ENCODE measurements at places on chromosomes 6 and 20.

DNA sequence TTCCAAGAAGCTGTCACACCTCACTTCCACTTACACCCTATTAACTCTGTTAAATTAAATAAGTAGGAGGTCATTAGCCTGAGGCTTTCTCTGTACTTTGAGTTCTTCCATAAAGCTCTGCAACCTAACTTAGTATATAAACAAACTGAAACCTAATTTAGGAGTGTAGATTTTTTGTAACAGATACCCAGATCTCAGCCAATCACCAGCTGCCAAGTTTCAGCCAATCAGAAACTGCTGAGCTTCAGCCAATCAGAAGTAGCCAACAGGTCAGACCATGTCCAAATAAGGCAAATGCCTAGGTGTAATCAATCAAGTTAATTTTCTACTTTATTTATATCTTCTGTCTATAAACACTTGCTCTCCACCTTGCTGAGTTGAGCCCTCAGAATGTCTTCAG is 142.7 kb upstream of the SULF2 start:
- no peak for DNase-seq

DNA sequence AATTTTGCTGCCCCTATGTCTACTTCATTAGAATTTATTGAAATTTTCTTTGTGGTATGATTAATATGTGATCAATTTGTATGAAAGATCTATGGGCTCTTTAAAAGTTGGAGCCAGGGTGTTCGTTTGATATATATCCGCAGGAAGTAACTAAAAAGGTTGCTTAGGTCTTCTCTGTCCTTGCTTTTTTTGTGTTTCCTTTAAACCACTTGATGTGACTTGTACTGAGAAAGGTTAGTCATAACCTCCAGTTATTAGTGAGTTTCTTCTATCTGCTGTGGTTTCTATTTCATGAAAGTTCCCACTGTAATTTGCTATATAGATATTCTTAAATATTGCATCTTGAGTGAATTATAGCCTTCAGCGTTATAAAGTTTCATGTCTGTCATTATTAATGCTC is 585.3 kb upstream of the ARID1B start:
- no peak for DNase-seq

DNA sequence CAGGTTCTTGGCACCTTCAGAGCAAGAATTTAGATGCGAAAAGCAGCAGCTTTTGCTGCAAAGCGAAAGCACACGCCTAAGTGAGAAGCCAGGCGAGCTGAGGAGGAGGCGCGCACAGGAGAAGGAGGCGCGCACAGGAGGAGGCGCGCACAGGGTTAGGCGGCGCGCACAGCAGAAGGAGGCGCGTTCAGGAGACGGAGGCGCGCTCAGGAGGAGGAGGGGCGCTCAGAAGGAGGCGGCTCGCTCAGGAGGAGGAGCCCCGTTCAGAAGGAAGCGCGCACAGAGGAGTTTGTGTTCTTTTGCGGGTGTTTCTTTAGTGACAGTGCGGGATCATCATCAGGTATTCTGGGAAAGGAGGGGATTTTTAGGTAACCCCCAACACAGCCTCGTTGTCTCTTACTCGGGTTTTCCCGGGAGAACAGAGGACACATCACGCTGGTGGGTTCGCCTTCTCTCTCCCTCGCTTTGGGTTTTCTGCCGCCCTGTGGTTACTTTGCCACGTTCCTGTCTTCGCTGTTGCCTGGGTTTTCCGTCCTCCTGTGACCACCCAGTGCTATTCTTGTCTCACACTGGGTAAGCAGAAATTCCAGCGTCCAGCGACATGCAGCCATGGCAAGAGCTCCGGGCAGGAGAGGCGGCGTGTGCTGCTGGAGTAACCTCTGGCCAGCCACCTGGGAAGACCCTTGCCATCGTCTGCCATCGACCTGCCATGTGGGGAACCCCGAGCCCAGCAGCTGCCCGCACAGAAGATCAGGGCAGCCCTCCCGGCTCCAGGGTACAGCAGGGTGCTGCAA is 47.0 kb downstream of the WDR27 start:
- DNase-seq = no peak

GRCh38 chr6:150087336-150087735 is 18.4 kb upstream of the ULBP3 start:
- no peak for DNase-seq

DNA sequence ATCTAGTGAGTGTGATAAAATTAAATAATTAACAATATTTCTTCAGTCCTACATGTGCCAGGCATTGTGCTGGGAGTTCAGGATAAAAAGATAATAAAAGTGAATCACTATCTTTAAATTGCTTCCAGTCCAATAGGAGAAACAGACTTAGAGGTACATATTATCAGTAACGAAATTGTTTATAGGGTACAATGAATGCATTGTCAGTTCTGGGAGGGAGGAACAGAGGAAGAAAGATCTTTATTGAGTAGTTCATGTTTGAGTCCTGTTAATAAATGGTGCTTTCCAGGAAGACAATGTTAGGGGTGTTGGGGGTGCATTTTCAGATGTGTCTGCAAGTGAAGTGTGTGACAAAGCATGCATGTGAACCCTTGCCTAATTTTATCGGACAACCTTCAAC is 183.1 kb downstream of the OGFRL1 start:
- no peak for DNase-seq

DNA sequence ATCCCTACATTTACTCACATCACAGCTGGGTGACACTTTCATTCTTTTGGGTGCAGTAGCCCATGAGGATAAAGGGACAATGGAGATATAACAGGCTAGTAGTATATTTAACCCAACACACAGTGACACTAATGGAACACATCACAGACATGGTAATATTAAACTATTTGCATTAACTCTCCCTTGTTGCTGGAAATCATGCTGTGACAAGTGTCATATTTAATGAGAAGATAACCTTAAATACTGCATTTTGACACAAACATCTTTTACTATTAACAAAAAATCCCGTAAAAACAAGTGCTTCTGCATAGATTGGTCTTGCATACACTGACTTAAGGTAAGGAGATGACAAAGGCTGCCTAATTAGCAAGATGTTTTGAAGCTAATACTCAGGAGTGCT is 45.5 kb downstream of the CNR1 start:
- no peak for DNase-seq

DNA sequence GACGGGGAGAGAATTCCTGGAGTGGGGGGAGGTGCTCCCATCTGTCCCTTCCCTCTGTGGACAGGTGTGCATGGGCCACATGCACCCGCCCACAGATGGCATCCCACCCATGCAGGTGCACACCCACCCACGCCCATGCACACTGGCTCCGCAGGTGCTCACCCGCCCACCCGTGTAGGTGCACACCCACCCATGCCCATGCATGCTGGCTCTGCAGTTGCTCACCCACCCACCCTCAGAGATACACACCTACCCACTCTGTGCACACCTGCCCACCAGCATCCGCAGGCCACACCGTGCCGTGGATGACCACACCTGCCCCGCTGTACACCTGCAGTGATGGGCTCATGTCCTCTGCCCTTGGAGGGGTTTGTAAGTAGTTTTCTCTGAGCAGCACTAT is 132.0 kb downstream of the PHACTR3 start:
- DNase-seq = no peak

- DNase-seq = no peak
Measured at GRCh38 chr6:44858998-44859397, 469.1 kb upstream of the RUNX2 start.

DNA sequence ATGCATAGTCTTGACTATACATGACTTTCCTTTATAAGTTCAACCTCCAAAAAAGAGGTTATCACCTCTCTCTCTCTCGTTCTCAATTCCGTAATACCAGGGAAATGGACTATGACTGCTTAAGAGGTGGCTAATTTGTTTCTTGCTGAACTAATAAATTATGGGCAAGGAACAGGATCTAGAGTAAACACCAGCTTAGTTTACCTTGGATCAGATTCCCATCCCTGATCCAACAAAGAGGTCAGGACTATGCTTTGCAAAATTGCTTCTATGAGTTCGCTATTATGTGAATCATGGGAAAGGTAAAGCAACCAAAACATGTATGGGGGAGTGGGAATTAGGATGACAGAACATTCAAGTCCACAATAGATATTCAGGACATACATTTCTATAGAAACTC is 630.7 kb downstream of the HACE1 start:
- no peak for DNase-seq

DNA sequence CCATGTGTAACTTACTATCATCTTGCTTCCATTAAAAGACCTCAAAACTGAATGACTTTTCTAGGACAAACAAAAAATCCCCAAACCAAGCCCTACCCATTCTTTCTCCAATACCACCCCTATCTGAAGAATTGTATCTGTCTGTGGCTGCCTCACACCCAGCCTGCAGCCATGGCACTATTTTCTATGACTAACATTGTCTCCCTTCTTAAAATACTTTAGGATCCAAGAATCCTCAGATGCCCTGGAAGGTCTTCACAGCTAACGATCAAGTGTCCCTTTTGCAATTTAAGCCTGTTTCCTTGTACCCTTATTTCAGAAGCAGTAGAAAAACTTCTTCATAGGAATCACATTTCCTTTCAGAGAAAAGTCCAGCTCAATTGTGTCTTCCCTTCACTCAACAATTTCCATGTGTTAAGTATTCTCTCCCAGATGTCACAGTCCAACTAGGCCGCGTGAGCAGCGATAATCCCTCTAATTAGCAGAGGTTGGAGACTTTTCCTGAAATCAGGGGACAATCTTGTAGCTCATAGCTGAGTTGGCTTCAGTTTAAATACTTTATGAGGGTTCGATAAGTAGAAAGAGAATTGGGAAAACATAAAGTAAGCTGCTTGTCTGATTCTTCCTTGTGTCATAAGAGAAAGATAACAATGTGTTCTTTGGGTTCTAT is 5.2 kb upstream of the MEP1A start:
- no peak for DNase-seq

DNA sequence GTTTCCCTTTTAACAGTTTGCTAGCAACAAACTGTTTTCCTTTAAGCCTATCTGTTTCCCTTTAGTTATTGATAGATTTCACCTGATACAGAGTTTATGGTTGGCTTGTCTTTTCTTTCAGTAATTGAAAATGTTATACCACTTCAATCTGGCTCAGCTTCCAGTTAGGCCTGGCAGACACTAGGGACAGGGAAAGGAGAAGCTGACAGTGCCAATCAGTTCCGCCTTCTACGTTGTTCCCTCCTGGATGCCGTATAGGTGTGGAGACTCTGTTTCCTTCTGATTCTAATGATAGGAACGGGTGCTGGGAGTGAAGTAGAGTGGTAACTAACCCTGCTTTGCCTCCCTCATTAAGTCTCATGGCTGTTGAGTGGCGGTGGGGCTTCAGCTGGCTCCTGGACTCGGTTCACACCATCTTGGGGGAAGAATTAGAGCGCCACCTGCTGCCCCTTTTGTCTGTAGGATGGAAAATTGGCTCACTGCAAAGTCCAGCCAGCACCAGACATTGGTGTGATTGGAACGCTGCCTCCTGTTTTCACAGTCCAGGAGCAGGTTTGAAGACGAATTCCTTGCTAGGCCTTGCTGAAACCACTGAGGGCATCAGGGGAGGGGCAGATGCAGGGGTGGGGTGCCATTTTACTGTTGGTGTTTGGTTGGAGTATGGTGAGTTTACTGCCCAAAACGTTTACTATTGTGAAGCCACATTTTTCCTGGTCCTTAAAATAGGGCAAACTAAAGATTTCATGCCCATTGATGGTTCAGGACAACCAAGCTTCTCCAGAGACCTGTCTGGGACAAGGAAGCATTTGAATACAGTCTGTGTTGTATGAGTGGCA is 1729.5 kb downstream of the GRIK2 start:
- no peak for DNase-seq

GRCh38 chr20:9467995-9468394 is 46.4 kb upstream of the LAMP5 start:
- DNase-seq = no peak

DNA sequence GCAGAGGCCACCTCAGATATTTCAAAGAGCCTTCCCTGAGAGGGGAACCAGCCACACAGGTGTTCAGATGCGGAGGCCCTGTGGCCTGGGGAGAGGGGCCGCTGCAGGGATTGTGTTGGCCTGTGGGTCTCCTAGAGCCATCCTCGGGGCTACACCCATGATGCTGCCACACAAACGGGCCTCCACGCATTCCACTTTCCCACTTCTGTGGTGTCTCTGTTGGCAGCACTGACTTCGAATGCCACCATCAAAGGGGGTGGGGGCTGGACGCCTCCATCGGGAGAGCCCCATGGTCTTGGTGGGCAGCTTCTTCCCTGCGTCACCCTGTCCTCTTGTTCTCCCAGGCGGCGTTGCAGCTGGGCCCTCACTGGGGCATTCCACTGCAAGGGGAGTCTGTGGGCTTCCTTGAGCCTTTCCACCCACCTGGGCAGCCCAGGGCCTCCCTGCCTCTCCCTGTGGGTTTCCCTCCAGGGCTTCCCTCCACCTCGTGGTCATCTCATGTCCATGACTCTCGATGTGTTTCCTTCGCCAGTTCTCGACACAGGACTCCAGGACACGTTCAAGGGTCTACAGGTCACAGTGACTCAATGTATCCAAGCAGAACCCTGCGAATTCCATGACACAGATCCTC is 145.5 kb downstream of the ERMARD start:
- no peak for DNase-seq

DNA sequence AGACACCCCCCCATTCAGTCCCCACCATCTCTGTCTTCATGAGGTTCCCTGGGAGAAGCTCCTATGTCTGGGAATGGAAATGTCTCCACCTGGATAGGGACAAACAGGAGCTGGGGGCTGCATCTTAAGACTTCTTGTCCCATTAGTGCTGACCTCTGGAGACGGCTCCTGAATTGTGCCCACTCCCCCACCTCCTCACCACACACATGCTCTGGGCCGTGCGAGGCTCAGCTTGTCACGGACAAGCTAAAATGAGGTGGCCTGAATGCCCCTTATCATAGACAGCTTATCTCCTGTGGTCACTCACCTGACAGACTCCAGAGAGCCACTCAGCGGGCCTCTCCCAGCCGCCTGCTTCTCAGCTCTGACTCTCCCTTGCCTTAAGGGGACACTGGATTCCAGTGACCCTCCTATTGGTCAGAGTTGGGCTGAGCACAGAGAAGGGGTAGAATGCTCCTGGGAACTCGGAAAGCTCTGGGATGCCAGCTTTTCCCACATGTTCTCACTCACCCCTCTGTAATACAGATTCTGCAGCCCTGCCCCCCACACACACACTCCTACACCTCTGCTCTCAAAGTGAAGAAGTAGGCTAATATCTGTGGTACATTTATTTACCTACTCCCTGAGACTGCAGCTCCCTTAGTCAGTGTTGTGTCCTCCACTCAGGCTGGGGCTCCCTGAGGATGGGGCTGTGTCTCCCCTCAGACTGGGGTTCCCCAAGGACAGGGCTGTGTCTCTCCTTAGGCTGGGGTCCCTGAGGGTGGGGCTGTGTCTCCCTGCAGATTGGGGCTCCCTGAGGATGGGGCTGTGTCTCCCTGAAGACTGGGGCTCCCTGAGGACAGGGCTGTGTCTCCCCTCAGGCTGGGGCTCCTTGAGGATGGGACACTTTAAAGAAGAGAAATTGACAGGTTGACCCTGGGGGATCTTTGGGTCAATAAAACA is 167.5 kb downstream of the VEGFA start:
- no peak for DNase-seq

GRCh38 chr6:106509420-106510089 is 119.7 kb downstream of the RTN4IP1 start:
- no peak for DNase-seq

- no peak for DNase-seq
Measured at GRCh38 chr6:55576811-55577210, 2.2 kb downstream of the HMGCLL1 start.

Data from esophagus muscularis mucosa (tissue), 4 donors.